Hepatocyte (in vitro differentiated cells): ENCODE measurements at places on chromosomes 11 and 22. TPM values are rescaled to one million over a fixed set of nuclear protein-coding genes. Genes with fewer than 3 reads are reported as not detected.

GRCh38 chr11:64934682-64935358, 873 bp downstream of the GPHA2 start:
- no peaks in the 10 kb centered on the region for H3K27me3 ChIP-seq
- peaks cover 8% of the 10 kb centered on the region for H3K4me1 ChIP-seq
- peak; percentile 50 for DNase-seq
- H3K36me3 ChIP-seq, result no peaks in the 10 kb centered on the region
- H3K4me3 ChIP-seq, result no peak overlapping the region

DNA sequence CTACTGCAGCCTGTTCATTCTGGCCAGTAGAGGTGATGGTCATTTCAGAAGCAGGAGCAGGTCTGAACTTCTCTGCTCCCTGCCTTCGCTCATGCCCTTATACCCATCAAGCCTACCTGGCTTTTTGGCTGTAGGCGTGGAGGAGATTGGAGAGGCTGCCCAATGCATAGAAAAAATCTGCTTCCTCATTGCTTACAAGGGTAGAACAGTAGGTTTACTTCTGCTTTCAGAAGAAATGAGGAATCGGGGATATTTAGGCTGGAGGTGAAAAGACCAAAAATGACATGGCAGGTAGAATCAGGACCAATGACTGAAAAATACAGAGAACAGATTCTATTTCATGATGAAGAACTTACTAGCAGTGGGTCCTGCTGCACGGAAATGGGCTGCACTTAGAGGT, 72.9 kb upstream of the YWHAH start:
- H3K27ac ChIP-seq, result peak overlapping the region; percentile 76
- no peaks in the 10 kb centered on the region for H3K36me3 ChIP-seq
- H3K4me1 ChIP-seq, result no peaks in the 10 kb centered on the region
- DNase-seq, result no peak
- no peaks in the 10 kb centered on the region for H3K27me3 ChIP-seq
- H3K4me3 ChIP-seq, result no peak overlapping the region

GRCh38 chr22:22547692-22548300, 11.3 kb downstream of the PRAME start:
- H3K4me3 ChIP-seq, result no peak overlapping the region
- H3K4me1 ChIP-seq, result no peaks in the 10 kb centered on the region
- H3K36me3 ChIP-seq, result no peaks in the 10 kb centered on the region
- DNase-seq, result no peak
- H3K27me3 ChIP-seq, result peaks cover 15% of the 10 kb centered on the region
- no peak overlapping the region for H3K27ac ChIP-seq

DNA sequence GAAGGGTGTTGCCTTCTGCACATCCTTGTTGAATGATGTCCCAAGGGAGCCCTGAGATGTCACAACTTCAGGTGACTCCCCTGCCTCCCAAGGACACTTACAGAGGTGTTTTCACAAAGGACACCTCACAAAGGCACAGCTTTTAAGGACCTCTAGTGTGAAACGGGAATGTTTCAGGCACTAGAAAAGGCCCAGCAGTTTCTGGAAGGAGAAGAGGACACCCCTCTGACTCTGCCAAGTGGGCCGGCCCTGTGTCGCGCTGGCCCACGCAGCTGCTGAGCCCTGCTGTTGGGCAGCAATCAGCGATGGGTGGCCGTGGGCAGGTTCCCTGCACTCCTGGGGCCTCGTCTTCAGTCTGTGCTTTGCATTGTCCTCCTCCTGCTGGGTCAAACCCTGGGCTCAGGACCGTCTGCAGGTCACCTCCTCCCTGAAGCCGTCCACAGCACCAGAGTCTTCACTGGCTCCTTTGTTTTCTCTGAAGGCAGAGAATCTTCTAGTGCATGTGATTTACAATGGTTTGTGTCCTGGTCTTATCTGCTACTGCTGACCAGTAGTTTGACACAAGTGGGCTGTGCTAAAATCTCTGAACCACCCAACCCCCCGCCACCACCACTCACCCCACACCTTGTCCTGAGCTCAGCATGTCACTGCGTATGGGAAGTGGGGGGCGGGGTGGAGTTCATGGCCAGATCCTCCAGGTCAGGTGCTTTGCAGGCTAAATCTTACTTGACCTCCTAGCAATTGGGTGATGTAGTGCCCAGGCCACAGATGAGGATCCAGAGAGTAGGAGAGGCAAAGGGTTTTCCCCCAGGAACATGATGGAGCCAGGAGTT, 3.2 kb downstream of the LINC01488 start:
- peaks cover 13% of the 10 kb centered on the region for H3K4me1 ChIP-seq
- H3K4me3 ChIP-seq, result no peak overlapping the region
- no peak for DNase-seq
- H3K27me3 ChIP-seq, result no peaks in the 10 kb centered on the region
- H3K36me3 ChIP-seq, result no peaks in the 10 kb centered on the region
- no peak overlapping the region for H3K27ac ChIP-seq

GRCh38 chr11:128643661-128644317, 50.1 kb upstream of the FLI1 start:
- H3K27me3 ChIP-seq, result no peaks in the 10 kb centered on the region
- no peaks in the 10 kb centered on the region for H3K4me1 ChIP-seq
- no peak overlapping the region for H3K27ac ChIP-seq
- H3K36me3 ChIP-seq, result no peaks in the 10 kb centered on the region
- no peak for DNase-seq
- no peak overlapping the region for H3K4me3 ChIP-seq

- no peak for DNase-seq
- H3K36me3 ChIP-seq, result no peaks in the 10 kb centered on the region
- no peak overlapping the region for H3K27ac ChIP-seq
- no peaks in the 10 kb centered on the region for H3K27me3 ChIP-seq
Observed at GRCh38 chr11:69140635-69141034, 15.1 kb upstream of the SMIM38 start.

DNA sequence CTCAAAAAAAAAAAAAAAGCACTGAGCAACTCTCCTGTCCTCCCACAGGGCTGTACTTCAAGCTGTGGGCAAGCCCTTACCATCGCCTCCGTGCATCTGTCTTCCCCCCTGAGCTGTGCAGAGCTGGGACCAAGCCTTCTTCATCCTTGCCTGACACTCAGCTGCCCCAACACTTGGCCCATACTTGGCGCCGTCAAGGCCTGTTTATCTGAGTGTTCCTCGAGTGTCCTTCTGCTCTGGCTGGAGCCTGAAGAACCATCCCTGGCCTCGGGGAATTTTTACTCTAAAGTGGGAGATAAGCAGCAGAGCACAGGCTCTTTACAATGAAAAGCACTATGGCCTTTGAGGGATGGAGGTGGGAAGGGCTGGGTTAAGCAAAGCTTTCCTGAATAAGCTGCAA, 1.6 kb upstream of the TIRAP start:
- H3K4me3 ChIP-seq, result no peak overlapping the region
- DNase-seq, result no peak
- H3K27me3 ChIP-seq, result no peaks in the 10 kb centered on the region
- H3K27ac ChIP-seq, result no peak overlapping the region
- no peaks in the 10 kb centered on the region for H3K36me3 ChIP-seq
- H3K4me1 ChIP-seq, result peaks cover 12% of the 10 kb centered on the region

DNA sequence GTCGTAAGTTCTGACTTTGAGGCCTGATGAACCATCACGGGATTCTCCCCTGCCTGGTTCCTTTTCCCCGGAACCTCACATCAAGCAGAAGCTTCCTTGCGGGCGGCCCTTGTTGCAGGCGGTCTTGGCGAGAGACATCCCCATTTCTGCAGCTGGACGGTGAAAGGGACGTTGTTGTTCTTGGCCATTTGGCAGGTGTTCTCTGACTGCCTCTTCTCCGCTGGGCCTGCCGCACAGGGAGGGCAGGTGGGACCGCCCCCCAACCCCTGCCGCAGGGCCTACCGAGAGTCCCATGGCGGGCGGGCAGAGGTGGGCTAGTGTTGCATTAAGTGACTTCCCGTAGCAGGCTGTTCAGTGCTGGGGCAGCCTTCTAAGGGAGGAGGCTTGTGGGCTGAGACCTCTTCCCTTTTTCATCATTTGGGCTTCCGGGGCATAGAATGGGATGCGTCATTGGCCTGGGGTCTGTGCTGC, 26.9 kb upstream of the GRAMD4 start:
- H3K4me1 ChIP-seq, result peaks cover 3% of the 10 kb centered on the region
- H3K27me3 ChIP-seq, result no peaks in the 10 kb centered on the region
- no peaks in the 10 kb centered on the region for H3K36me3 ChIP-seq
- no peak for DNase-seq
- H3K27ac ChIP-seq, result no peak overlapping the region
- H3K4me3 ChIP-seq, result no peak overlapping the region

- H3K27ac ChIP-seq, result peak overlapping the region; percentile 60
- DNase-seq, result peak; percentile 67
- H3K27me3 ChIP-seq, result no peaks in the 10 kb centered on the region
- no peaks in the 10 kb centered on the region for H3K36me3 ChIP-seq
- peaks cover 9% of the 10 kb centered on the region for H3K4me1 ChIP-seq
Observed at GRCh38 chr22:42743501-42743991, 22.9 kb upstream of the A4GALT start.

USP35 gene
- total RNA-seq, result 4.5 and 7.3 TPM in 2 replicates

TAF6L gene
- total RNA-seq, result 20.5 and 23.2 TPM in 2 replicates

PNPLA3 gene
- total RNA-seq, result 14.4 and 17.1 TPM in 2 replicates

ABCC8 gene
- total RNA-seq, result 0.88 and 2.2 TPM in 2 replicates

CYTH4 gene
- total RNA-seq, result 0.57 and 0.96 TPM in 2 replicates
